Left kidney (tissue), 8 donors: ENCODE measurements at places on chromosomes 3 and 15.

DNA sequence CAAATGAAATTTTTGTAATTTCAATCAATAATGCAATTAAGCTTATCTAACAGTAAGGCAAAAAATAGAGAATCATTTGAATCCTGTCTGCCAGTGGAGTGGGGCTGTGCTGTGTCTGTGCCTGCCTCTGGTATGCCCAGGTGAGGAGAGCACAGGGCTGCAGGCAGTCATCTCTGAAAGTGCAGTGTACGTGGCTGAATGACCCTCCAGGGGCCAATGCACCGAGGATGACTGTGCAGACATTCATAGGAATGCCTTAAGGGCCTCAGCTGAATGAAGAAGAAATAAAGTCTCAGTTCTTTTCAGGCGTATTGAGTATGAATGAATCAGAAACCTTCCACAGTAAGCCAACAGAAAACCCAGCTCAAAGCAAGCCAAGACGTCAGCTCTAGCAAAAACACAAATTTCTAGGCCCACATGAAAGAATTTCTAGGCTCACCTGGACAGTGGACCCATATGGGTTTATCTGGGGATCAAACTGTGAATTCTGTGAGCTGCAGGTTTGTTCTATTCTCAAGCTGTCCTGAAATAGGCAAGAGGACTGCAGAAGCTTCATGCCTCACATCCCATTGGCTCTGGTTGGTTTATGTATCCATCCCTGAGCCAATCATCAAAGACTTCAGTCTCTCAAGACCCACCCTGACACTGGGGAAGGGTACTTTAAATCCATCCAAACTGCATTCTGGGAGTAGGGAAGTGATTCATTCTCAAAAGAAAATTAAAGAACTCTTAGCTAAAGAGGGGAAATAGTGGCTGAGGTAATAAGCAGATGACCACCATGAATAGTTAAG lies 123.4 kb downstream of the SSR3 start:
- no peak for DNase-seq

- no peak for DNase-seq
Measured at GRCh38 chr3:148698190-148698810, 597 bp downstream of the AGTR1 start.

GRCh38 chr3:135237371-135238143 lies 442.5 kb downstream of the EPHB1 start:
- no peak for DNase-seq

GRCh38 chr15:67549736-67550135 lies 7.2 kb downstream of the MAP2K5 start:
- no peak for DNase-seq

DNA sequence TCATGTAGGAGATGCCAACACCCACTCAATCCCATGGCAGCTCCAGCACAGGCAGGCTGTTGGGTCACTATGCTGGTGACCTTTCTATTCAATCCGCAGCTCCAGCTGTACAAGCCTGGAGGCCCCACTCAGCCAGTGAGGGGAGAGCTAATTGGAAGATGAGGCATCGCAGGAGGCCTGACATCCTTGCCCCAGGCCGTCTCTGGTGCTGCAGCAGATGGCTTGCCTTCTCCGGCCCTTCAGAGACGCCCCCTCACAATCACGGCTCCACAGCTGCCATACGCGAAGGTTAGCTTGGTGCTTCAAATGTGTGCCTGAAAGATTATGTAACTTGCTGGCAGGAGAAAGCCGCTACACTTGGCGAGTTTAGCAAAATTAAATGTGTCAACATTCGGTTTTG lies 104.2 kb upstream of the CLSTN2 start:
- peak; percentile 0 for DNase-seq

DNA sequence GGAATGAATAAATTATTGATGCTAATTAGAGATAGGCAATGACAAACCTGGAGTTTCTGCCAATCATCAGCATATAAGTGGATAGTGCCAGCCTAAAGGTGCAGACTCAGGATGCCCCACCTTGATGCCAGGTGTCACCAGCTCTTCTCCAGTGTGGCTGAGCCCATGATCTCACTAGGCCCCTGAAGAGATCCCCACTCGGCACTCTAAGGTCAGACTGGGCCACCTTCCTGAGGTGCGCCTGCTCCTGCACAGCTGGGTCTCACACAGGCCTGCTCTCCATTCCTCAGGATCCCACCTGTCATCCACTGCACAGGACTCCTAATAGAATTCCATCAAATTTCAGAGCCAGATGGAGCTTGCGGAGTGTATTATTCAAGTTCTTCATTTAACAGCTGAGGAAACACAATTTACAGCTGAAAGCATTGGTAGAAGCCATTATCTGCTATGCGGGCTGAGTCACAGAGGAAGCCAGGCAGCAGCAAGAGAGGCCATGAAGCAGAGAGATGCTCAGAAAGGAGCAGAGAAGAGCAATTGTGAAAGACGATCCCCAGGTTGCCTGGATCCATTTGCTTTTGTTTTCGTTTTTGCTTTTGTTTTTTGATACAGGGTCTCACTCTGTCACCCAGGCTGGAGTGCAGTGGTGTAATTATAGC lies 25.1 kb upstream of the FSTL1 start:
- no peak for DNase-seq

DNA sequence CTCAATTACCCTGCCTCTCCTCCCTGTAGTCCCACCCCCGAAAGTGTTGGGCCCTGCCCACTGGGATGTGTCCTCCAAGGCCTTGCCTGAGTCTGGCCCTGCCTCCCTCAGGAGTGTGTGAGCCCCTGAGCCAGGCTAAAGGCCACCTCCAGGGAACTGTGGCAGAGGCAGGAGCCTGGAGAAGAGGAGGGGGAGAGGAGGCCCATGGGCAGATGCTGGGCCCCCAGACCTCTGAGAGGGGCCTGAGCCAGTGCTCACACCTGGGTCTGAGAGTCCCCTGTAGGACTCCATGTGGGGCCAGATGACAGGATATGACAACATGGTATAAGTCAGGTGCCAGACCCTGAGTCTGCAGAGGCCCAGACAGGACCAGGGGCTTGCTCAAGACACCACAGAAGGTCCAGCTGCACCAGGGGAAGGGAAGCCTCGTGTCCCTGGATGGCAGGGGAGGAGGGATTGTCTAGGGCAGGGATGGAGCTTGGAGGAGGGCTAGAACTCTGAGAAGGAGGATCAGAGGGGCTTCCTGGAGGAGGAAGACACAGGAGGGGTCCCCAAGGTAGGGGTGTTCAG lies 217.9 kb downstream of the TBC1D2B start:
- no peak for DNase-seq

DNA sequence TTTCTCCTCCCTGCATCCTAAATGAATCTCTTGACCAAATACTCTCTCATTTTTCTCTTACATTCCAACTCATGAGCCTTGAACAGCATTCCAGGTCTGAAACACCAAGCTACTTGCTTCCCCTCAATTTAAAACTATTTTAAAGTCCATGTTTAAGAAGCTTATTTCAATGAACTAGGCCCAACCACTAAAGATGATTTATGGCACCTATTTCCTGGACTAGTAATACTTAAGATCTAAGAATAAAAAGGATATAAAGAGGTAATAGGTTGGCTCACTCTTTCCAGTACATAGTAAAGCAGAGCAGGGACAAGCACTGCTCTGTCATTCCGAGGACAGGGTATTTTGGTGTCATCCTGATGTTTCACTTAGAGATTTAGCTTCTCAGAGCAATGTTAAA lies 219.3 kb upstream of the TMCO5A start:
- no peak for DNase-seq
